ENCODE measurements at places on chromosomes 6 and 20.
A peak's percentile ranks its signal among the peaks of the same experiment; 100 is the strongest.

DNA sequence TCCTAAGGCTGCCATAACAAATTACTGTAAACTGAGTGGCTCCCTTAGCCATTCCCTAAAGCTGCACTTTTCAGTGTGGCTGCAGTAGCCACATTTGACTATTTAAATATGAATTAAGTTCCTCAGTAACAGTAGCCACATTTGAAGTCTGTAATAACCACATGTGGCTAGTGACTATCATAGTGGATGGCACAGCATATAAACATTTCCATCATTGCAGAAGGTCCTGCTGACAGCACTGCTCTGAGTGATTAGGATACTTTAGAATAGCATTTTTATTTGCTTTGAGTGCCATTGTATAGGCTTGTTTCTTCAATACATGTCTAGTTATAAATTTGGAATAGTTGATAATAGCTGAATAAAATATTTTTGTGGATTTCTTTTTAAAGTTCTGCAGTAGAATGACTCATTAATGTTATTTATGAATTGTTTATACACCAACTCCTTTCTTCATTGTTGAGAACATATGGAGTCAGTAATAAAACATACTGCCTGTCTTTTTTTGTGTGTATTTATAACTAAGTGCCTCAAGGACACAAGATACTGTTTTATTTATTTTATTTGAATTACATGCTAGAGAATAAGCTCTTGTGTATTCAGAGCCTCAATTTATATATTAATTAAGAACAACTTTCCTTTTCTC, 217.2 kb downstream of the CDKAL1 start:
- peak; percentile 66 for DNase-seq

GRCh38 chr6:140156131-140156530, 781.7 kb upstream of the CITED2 start:
- no peak for DNase-seq

DNA sequence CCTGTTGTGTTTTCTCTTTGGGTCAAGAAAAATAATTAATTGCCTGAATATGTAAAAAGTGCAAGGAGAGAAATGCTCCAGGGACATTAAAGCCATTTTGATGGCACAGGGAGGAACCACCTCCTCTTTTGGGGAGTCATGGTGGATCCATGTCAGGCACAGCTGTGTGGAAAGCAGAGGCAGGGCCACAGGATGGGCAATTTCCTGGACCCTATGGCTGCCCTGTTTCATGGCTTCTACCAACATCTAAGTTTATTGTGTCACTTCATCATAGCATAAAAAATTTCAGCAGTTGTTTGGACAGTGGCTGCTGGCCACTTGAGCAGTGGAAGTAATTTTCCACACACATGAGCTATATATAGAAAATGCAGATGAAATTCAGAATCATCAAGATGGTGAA, 238.2 kb downstream of the SYNE1 start:
- DNase-seq, result no peak

GRCh38 chr20:31496761-31497295, 17.4 kb upstream of the HM13 start:
- DNase-seq, result no peak

DNA sequence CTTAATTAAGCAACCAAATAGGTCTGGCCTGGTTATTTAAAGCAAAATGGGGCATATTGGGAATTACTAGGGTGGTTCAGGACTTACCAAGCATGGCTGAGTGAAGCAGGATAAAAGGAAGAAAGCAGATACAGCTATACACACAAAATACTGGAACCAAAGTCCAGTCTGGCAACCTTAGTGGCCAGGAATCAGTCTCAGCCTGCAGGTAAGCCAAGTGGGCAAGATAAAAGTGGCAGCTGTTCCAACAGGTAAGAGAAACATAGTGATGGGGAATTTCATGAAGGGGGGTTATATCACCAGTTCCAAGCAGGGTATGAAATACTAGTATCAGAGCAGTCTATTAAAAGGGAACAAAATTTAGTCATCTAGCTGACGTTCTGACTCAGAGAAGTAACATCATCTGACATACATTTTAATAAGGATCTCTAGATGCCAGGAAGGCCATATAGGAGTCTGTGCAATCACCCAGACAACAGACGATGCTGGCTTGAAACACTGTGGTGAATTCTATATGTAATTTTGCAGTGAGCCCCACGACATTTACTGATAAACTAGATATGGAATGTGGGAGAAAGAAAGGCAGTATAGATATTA, 292.1 kb upstream of the HSF2 start:
- DNase-seq, result no peak

- no peak for DNase-seq
Observed at GRCh38 chr6:37585937-37586336, 86.2 kb upstream of the CCDC167 start.

DNA sequence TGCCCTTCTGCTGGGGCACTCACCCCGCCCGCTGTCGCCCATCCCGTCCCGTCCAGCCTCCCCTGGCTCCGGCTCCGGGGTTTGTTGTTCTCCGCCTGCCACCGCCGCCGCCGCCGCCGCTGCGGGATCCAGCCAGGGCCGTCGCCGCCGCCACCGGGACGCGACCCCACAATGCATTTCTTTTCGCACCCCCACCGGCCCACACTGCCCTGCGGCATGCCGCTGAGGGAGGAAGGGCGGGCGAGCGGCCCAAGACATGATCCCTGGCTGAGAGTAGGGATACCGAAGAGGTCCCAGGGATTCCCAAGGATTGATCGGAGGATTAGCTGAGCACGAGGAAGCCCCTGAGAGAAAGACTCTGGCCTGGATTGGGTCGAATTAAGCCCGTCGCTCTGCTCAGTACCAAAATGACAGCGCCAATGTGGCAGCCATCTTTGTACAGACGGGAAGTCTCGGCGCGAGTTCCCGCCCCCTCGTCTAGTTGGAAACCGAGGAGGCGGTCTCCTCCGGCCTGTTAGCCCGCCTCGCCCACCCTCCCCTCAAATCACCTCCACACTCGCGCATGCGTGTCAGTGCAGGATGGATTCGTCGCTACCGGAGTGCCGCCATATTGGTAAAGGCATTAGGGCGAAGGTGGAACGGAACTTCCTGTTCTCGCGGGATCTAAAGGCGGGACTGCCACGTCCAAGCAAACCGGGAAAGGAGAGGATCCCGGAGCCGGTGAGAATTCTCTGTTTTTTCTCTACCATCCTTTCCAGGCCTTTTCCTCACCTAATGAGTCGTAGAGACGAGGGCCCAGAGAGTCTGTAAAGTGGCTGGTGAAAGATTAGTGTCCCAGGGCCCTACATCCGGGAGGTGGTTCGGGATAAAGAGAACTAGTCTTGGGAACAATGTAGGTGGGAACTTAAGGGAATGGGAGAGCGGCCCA, at the start of the genes RXRB and SLC39A7:
RXRB (minus strand) TSS at position 447 of the 928 bp plus-strand sequence; CDS start at position 258, 189 bp downstream.
SLC39A7 (plus strand) TSS at position 649 of the 928 bp plus-strand sequence. CDS start 379 bp downstream, outside the sequence.
- DNase-seq, result peak; percentile 97

- DNase-seq, result no peak
Observed at GRCh38 chr6:118639054-118639964, 12.1 kb downstream of the CEP85L start.

- peak; percentile 70 for DNase-seq
Observed at GRCh38 chr6:37940074-37940847, 120.7 kb downstream of the ZFAND3 start.

GRCh38 chr6:62640749-62641148, 354.7 kb upstream of the KHDRBS2 start:
- DNase-seq, result no peak

DNA sequence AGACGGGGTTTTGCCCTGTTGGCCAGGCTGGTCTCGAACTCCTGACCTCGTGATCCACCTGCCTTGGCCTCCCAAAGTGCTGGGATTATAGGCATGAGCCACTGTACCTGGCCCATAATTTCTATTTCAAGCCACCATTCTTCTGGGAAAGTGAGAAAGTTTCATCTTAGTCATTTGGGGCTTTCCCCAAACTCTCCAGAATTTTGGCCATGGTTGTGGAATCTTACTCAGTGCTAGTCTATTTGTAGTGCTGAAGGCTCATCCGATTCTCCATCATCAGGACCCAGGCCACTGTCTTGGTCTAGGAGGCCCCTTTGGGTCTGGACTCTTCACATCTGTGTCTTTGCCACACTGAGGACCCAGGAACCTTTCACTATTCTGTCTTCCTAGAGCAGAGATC, 164.9 kb downstream of the EYA2 start:
- no peak for DNase-seq

GRCh38 chr6:21294144-21294543, 299.4 kb upstream of the SOX4 start:
- no peak for DNase-seq

DNA sequence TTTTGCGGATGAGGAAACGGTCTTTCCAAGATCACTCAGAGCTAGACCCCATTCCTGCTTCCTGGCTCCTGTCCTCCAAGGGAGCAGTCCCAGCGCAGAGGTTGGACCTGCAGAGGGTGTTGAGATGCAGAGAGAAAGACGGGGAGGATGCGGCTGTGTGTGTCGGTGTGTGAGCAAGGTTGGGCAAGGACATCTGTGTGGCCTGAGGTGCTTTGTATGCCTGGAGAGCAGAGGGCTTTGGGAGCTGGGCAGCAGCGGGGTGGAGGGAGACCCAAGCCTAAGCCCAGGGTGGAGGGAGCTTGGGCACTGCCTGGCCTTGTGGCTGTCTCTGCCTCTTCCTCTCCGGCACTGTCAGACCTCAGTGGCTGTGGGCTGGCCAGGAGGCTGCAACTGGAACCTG, 147.4 kb upstream of the RNF24 start:
- no peak for DNase-seq

DNA sequence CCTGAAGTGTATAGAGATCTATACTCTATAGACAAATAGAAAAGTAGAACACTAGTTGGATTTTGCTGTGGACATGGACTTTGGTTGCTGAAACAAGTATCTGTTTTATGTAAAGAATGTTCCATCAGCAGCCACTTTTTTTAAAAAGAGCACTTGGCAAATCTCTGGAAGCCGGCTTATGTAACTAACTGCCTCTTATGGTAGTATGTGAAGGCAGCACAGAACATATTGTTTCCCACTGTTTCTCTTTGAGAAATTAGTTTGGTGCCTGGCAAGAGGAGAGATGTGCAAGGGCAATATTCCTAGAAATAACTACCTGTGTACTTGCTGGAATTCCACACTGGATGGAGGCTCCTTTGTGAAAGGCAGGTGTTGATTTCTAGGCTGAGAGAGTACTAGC, 242.3 kb upstream of the PREP start:
- DNase-seq, result no peak

GRCh38 chr6:129393654-129394053, 316.3 kb downstream of the ARHGAP18 start:
- DNase-seq, result no peak

DNA sequence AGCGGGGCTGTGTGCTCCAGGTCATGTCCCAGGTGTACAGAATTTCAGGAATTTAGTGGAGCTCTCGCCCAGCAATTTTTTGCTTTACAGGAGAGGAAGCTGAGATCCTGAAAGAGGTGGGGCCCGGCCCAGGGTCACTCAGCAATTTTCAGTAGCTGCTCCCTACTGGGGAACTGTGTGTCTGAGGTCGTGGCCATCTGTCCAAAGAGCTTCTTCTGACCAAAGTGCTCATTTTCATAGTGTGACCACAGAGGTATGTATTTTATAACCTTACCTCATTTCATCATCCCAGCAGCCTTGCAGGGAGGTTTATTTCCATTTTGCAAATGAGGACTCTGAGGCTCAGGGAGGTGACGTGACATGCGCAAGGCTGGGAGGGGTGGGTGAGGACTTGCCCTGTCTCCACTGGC, 46.3 kb downstream of the FAM209B start:
- DNase-seq, result no peak
